ENCODE measurements at places on chromosomes 1 and 21.

DNA sequence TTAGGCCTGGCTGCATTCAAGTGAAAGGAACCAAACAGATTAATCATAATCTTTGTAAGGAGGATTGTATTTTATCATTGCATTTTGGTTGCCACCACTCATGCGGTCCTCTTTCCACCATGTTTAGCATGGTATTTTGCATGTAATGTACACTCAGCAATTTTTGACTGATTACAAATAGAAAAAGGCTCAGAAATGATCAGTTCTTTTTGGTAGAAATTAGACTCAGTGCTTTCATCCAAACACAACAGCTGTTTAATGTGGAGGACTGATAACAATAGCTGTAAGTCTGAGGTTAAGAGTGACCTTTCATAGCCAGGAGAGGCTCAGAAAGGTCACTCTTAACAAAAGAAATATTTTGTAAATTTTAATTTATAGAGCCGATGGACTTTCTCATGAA is 25.3 kb upstream of the DPH5 start:
- DNase-seq: no peak

DNA sequence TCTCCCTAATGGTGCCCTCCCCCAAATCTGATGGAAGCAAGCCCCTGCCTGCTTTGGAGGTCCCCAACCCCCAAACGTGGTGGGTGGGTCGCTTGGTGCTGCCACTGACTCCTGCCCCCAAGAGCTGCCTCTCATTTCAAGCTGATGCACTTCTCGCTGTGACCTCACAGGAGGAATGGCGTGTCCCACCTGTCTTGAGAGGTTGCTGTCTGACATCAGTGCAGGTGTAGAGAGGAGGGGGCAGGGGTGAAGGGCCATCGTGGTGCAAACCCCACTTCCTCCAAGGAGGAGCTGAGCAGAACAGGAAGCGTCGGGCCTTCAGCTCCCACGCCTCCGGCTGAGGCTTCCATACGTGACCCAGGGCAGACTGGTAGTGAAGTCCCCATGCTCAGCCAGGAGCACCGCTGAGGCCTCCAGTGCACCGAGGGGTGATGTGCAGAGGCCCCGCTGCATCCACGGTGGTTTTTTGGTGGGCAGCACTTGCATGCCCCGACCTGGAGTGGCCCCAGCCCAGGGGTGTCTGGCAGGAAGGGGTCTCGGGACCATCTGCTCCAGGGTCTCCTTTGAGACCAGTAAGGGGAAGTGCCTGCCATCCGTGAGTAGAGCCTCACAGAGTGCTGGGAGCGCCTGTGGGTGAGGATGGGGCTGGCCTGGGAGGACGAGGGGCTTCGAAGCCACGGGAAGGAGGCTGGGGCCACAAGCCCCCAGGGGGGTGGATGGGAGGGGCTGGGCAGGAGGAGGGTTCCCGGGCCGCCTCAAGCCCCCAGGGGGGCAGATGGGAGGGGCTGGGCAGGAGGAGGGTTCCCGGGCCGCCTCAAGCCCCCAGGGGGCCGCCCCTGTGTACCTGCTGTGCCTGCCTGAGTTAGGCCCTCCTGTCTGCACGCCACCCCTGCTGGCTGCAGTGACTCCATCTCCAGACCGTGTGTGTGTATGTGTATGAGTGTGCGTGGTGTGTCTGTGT is 39.8 kb downstream of the WDR4 start:
- DNase-seq: no peak

DNA sequence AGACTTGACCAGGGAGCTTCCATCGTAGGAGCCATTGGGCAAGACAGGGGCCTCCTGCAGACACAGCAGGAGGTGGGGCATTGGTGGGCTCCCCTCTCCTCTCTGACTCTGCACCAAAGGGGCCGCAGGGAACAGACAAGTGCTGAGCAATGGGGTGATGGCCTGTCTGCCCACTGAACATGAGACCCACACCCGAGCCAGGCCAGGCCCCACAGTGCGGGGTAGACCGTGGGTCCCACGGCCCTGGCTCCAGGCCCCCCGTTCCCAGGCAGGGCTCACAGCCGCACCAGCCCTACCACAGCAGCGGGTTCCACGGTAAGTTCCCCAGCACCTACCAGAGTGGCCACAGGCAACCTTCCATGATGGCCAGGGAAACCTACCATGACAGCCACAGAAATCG is 45.9 kb downstream of the CHD5 start:
- no peak for DNase-seq

DNA sequence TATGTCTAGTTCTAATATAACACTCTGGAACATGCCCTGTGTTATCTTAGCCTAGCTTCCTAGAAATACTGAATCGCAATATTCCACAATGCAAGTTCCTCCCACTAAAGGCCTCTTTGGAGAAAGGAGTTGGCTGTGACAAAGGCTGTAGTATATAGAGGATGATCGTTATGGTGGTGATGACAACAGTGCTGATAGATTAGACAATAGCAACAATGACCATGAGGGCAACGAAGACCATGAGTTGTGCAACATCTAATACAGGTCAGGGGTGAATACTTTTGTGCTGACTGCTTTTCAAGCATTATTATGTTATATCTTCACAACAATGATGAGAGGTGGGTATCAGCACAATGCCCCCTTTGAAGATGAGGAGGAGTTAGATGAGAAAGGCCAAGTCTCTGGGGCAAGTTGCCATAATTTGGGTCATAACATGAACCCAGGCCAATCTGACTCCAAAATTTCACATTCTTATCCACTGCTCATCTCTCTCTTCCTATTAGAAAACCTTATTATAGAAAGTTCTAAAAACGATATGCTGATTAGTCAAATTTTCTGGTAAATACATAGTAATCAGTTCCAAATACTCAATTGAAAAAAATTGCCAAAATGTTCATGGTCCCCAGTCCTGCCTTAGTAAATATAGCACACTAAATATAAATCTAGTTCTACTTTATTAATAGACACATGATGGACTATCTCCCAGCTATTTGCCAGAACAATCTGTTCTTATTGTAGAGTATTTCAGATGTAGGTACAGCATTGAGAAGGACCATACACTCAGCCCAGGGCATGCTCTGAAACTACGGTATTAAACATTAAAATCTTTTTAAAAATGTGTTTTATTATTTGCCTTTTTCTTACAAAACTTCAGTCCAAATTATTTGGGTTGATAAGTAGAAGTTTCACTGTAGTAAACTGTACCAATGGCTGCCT is 37.5 kb downstream of the HIVEP3 start:
- no peak for DNase-seq
